Cerebellar nuclear complex (tissue), 1 donor: ENCODE measurements at places on chromosomes 3 and 15.

DNA sequence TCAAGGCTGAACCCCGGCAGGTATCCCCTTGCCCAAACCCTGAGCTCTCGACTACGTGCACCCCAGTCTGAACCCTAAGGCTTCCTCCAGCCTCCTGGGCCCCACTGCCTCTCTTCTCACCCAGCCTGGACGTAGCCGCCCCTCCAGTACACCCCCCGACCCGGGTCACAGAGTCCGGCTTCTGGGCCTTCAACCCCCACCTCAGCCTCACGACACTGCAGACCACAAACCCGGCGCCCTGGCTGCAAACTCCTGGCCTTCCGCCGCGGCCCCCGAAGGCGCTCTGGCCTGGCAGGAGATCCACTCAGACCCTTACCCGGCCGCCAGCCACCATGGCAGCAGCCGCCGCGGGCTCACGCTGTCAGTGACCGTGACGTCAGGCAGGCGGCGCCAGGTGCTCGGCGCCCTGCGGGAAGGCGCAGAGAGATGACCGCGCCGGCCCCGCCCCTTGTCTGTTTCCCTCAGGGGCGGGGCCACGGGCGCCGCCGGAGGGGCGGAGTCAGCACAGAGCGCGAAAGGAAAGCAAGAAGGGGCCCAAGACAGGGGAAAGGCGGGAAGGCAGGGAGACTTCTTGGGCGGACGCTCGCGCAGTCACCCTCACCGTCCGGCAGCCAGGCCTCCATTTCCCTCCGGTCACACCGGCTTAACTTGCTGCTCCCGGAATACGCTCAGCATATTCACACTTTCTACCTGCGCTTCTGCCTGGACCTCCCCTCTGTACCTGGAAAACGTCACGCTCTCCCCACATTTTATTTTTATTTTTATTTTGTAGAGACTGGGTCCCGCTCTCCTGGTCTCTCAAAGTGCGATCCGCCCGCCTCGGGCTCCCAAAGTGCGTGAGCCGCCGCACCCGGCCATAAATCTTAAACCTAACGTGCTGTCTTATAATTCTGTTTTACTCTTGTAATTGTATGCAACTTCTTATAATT is at the start of gene RMDN3:
RMDN3 (minus strand) TSS at position 372 of the 929 bp plus-strand sequence. CDS start 471 bp downstream, outside the sequence.
- DNase-seq: peak; percentile 77

DNA sequence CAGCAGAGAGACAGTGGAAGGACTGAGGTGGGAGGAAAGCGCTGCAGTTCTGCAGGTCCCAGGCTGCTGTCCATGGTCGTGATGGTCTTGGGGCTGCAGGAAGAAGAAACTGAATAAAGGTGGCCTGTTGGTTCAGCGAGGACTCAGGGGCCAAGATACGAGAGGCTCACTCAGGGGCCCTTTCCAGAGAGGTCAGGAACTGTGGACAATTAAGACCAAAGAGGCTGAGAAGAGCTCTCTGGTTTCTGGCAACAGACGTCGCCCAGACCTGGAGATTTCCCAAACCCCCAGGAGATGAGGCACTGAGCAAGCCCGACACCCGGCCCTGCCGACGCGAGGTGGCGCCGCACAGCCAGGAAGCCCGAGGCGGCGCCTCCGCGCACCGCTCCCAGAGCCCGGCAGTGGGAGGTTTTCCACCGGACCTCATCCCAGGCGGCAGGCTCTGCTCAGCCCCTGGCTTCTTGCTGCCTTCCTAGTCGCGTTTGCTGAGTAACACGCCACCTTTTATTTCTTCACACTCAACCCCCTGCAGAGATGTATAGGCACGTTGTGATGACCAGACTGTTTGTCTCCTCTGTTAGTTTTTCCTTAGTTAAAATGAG is 56.4 kb upstream of the ARRDC4 start:
- no peak for DNase-seq

DNA sequence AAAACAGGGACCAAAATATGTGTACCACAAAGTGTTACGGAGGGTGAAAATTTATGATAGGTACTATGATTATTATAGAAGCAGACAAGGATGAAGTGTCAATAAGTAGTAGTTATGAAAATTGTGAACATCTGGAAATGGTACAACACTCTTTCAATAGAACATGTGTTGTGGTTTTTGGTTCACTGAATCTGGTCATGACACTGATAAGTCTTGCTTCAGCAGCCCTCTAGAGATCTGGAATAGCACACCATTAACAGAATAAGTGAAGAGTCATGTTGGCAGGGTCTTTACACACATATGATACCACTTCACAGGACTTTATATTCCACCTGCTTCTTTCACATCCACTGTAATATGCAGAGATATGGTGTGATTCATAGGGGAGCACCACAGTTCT is 985.2 kb upstream of the SEMA6D start:
- DNase-seq: no peak

GRCh38 chr15:53114960-53115359 is 324.8 kb upstream of the ONECUT1 start:
- no peak for DNase-seq

DNA sequence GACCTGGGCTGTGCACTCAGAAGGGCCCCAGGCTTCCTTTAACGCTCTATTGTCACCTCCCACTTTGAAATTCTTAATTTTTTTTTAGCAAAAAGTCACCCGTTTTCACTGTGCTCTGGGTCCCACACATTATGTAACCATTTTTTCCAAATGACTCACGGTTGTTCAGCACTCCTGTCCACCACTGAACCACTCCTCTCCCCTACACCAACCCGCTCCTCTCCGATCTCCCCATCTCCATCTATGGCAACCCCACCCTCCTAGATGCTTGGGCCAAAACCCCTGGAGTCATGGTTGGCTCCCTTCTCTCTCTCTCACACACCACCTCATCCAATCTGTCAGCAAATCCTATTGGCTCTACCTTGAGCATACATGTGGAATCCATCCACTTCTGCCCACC is 41.2 kb upstream of the LINGO1 start:
- DNase-seq: no peak

GRCh38 chr3:40363674-40364073 is 23.3 kb upstream of the ENTPD3 start:
- no peak for DNase-seq
